ENCODE measurements at places on chromosomes 1 and 21.
A peak's percentile ranks its signal among the peaks of the same experiment; 100 is the strongest.

DNA sequence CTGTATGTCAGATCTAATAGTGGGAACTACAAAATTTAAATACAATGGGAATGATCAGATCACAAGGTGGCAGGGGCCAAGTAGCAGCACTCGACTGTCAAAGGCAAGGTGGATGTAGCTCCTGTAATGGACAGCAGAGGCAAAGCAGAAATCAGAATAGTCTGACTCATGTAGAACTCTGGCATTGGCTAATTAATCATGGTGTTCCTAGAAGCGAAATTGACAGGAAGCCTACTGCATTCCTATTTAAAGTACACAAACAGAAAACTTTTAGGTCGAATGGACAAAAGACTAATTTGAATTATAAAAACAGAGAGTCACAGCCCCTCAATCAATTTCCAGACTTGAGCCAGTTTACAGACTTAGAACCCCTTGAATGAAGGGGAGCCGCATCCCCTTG lies 17.4 kb upstream of the IL12RB2 start:
- no peak for DNase-seq

- no peak for DNase-seq
Observed at GRCh38 chr1:39852876-39853275, 30.4 kb downstream of the TRIT1 start.

DNA sequence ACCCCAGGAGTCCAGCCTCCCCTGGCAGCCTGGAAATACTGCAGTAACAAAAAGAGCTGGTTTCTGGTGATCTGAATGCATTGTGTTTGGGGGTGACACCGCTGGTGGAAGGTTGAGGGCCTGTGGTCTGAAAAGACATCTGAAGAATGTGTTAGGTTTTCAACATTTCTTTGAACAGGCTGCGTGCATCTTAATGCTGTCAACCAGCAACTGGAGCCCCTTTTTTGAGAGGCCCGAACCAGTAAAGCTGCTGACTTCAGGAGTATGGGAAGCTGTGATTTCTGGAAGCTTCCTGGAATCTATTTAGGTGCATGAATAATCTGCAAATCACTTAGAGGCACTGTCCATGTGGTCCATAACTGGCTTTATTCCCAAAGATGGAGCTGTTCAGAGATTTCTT lies 17.0 kb downstream of the ATP5PO start:
- no peak for DNase-seq

- DNase-seq = no peak
Observed at GRCh38 chr1:33560680-33561079, 88.2 kb downstream of the ZSCAN20 start.

GRCh38 chr1:183654706-183655105 lies 1.6 kb upstream of the APOBEC4 start:
- DNase-seq = no peak

DNA sequence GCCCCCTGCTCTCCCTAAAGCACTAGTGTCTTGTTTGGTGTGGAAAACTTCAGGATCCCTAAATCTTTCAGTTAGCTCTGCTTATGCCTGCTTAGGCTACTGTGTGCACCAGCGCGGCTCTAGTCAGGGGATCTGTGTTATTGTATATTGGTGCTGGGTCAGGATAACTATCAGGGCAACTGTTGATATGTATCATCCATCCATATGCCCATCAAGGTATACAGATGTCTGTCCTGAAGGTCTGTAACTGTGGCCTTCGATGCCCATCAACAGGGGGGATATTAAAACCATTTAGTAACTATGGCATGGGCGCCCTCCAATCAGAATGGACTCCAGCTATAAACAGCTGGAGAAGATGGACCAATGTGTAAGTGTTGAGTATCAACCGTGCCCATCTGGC lies 12.4 kb downstream of the NT5C1A start:
- DNase-seq = no peak

- DNase-seq = no peak
Observed at GRCh38 chr1:99751877-99752504, 14.4 kb downstream of the FRRS1 start.

DNA sequence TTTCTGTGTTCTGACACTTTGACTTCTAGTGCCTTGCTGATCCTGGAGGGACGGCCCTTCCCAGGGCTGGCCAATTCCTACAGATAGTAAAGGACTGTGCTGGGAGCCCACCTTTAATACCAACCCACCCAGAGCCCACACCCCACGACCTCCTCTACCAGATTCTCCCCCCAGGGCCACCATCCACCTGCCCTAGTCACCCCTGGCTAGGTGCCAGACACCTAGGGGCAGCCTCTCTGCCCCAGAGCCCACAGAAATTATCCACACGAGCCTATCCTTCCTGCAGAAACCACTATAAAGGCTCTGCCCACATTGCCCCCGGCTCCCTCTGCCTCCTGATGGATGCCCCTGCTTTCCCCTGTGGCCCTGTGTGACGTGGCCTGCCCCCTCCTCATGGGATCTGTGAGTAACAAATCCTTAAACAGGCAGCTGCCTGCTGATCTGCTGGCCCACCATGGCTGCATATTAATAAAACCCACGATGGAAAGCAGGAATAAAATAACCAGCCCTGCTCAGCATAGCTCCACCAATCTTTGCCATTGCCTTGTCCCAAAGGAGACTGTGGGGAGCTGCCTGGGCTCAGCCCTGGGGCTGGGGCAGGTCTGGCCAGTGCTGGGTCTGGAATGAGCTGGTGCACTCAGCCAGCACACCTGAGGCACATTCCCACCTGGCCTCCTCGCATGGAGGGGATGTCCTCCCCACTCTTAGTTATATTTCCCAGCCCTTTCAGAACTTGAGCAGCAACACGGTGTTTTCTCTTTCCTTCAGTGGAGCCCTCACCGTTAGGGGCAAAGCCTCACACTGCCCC lies 488.5 kb downstream of the NPHP4 start:
- no peak for DNase-seq

DNA sequence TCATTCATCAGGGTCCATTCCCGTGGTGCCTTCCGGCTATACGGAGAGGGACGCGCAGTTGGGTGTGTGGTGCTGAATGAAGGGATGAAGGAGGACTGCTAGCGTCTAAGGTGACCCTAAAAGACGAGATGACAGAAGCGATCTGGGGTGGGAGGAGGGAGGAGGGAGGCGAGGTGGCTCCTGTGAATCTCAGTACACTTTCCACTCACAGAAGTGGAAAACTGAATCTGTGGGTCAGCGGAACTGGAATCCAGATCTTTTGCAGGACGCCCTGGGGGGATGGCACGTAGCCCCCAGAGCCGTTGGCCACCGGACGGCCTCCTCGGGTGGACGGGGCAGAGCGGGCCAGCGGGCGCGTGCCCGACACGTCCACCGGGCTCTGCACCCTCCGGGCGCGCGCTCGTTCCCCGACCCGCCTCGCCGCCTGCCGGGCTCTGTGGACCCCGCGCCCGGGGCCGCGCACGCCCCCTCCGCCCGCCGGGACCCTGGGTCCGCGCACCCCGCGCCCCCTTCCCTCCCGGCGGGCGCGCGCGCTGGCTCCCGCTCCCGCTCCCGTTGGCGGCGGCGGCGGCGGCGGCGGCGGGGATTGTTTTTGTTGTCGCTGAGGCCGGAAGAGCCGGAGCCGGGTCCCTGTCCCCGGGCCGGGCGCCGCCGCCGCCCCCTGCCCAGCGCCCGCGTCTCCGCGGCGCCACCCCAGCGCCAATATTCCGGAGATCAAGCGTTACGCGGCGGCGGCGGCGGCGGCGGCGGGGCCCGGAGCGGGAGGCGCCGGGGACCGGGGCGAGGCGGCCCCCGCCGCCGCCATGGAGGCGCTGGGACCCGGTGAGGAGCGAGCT lies at the start of gene AGO4:
Gene AGO4, plus strand, starts transcription at position 403 of the 836 bp plus-strand sequence. Its CDS starts 401 bp downstream, at position 804.
- DNase-seq = peak; percentile 54

GRCh38 chr1:66000033-66000637 lies 207.4 kb downstream of the PDE4B start:
- DNase-seq = no peak

DNA sequence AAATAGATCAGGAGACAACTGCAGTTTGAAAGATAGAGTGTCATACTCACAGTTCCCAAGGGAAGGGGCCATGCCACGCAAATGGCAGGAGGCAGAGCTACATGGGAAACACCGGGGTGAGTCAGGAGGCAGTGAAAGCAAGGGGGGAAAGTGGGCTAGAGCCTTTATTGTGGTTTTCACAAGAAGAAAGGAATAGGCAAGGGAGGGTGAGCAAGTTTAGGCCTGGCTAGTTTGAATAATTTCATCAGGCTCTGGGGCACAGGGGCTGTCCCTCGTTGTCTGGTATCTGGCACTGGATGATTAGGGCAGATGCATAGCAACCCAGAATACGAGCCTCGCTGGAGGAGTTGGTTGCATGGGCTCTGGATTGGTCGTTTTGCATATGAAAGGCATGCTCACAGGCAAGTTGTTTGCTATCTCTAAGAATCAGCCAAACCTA lies 17.0 kb upstream of the ITLN2 start:
- no peak for DNase-seq

- DNase-seq = no peak
Observed at GRCh38 chr21:33686386-33686785, 44.1 kb downstream of the ITSN1 start.

DNA sequence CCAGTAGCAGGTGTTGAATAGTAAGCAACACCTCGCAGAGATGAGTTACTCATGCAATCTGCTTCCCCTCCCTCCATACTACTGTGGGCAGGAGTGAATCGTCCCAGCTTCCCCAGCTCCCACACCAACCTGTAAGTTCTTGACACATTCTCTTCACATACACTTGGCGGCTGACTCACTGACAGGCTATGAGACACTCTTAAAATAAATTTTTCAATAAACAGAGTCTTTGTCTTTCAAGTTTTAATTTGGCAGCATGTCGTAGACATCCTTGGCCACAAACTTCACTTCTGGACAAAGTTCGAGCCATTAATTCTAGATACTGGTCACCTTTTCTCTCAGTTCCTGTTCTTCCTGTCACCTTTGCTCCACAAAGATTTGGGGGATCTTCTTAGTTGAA lies 290.7 kb downstream of the TM2D1 start:
- no peak for DNase-seq

DNA sequence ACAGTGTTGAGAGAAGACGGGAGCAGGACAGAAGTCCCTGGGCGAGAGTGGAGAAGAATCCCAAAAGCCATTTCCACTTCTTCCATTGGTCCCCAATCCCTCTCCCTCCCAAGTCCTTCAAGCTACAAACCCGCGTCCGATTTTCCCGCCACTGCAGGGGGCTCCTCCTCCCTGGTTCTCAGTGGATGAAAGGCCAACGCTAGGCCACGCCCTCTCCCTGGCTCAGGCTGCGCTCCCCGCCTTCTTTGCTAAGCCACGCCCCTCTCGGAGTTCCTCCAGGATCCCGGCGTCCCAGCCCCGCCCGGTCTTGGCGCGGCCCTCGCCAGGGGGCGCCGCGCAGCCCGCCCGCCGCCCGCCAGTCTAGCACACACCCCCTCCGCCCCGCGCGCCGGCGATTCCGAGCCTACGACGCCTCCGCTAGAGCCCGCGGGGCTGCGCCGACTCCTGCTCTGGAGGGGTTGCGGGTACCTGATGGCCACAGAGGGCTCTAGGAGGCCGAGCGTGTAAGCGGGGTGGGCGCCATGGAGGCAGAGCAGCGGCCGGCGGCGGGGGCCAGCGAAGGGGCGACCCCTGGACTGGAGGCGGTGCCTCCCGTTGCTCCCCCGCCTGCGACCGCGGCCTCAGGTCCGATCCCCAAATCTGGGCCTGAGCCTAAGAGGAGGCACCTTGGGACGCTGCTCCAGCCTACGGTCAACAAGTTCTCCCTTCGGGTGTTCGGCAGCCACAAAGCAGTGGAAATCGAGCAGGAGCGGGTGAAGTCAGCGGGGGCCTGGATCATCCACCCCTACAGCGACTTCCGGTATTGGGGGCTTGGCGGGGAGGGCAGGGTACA lies at the start of gene HCN3:
Gene HCN3, plus strand, starts transcription at position 394 of the 832 bp plus-strand sequence. Its CDS starts 128 bp downstream, at position 522.
- peak; percentile 95 for DNase-seq

DNA sequence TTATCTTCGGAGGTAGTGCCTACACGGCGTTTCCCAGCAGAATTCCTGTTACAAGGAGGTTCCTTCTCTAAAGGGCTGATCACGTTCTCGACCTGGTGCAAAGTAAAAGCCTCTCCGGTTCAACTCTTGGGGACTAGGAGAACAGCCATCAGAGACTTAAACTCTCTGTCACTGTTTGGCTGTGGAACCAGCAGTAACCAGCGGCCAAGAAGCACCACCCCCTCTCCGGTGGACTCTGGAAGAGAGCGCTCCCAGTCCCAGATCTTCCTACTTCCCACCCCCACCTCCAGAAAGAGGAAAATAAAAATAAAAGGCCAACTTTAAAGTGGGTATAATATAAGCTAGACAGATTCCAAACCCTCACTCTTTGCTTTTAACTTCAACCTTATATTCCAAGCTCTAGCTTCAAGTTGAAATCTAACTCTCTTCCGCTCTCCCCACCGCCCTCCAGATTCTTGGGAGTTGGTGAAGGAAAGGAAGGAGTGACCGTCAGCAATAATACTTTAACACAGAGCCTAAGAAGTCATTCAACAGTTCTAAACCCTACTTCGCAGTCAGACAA lies 2.9 kb downstream of the BRINP3 start:
- DNase-seq = no peak

GRCh38 chr21:35506771-35507170 lies 457.7 kb upstream of the RUNX1 start:
- no peak for DNase-seq

DNA sequence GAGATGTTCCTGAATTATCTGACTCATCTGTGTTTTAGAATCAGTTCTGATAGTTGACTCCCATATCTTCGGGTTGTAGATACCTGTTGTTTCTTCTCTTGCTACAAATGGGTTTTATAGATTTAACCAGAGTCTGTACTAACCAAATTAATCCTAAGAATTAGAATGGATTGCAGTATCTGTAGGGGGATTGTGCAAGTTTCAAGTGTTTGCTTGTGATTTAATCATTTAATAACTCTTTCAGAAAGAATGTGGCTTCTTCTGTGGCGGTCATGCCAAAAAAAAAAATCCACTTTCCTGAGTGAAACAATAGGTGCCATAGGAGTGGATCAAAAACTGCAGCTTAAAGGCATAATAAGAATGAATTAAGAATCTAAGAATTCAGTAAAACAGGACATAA lies 9.4 kb downstream of the IPO9 start:
- no peak for DNase-seq

DNA sequence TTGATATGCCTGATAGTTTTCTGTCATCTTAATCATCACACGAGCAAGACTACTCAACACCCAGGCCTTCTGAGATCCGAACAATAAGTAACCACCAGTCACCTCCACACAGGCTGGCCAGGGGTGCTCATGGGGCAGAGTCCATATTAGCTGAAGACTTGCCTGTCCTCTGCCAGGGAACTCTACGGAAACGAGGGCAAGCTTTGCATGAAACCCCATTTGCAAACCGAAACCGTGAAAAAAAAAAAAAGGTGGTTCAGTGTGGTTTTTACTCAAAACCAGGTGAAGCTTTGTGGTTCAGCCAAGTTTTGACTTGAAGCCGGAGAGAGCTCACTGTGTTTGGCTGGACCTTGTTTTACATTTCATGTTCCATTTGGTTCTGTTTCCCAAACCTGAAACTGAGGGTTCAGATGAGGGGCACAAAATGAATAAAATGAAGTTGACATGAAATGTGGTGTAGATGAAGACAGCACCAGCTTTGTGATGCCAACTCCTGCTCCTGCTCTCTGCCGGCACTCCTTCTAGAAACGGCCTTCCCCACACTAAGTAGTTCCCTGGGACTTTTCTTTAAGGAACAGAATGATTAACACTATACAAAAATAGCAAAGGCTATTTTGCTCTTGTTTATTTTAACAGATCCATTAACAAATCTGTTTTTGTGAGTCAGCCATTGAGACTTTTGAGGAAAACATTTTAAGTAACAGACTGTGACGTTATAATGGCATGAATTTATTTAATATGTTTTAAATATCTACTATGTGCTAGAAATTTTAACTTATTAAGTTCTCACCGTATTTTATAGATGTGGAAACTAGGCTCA lies 74.7 kb downstream of the RUNX1 start:
- peak; percentile 73 for DNase-seq
